T-helper 17 cell (primary cell): ENCODE measurements at places on chromosomes 3 and 15.

DNA sequence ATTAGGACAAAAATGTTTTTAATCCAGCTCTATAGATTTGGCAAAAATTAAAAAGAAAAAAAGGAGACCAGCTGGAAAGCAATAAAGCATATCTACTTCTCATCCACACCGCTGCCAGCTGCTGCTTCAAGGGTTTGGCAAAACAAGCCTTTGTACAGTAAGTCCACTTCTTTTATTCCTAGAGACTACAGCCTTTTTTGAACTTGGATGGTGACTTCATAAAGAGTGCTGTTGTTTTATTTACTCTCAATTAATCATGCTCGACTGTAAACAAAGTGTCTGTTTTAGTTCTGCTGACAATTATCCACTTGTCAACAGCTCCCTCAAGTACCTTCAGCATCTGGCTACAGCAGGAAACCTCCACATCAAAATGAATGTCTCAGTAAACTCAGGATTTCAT is 12.3 kb upstream of the FOXB1 start:
- DNase-seq: no peak

DNA sequence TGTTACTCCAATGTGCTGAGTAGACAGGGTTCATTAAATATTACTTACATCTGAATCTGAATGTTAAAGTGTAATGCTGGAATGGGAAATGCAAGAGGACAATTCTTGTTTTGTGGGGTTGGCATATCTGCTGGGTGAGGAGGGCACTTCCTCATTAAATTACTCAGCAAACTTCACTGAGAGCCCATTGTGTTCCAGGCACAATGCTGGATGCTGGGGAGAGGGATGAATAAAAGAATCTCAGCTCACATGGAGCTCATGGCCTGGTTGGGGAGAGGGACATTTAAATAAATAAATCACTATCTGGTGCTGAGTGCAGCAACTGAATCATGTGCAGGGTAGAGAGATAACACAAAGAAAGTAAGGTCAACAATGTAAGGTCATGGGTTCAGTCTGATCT is 199.2 kb upstream of the CFAP20DC start:
- no peak for DNase-seq

- DNase-seq: no peak
These were observed 51.9 kb downstream of the SPSB4 start for GRCh38 chr3:141103067-141103466.

- no peak for DNase-seq
These were observed 73.1 kb downstream of the NR2E3 start for GRCh38 chr15:71883447-71883846.

DNA sequence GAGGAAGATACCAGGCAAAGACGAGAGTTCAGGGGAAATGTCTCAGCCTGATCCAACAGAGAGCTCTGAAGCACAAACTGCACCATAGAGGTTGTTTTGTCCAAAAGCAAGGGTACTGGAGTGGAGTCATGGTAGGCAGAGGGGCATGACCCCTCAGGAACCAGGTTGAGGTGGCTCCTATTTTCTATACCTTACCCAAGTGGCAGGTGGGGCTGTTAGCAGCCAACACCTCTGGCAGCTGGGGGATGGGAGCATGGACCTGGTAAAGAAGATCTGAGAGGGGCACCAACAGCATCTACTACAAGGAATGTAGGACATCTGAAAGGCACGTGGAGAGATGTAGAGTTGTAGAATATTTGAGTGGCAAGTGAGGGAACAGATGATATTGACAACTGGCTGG is 85.2 kb downstream of the GAP43 start:
- no peak for DNase-seq

DNA sequence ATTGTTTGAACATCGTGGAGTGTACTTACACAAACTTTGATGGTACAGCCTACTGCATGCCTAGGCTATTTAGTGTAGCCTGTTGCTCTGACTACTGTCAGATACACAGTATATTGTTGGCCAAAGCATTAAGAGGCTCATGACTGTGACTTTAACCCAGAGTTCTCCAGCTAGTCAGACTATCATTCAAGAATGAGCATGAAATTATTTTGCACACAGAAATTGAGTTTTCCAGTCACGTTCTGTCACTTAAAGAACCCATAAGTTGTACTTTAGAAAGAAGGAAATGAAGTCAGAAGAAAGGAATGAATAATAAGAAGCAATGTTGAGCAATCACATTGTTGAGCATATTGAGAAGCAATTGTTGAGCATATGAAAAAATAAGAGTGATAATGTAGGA is 37.6 kb upstream of the SLC22A13 start:
- no peak for DNase-seq

DNA sequence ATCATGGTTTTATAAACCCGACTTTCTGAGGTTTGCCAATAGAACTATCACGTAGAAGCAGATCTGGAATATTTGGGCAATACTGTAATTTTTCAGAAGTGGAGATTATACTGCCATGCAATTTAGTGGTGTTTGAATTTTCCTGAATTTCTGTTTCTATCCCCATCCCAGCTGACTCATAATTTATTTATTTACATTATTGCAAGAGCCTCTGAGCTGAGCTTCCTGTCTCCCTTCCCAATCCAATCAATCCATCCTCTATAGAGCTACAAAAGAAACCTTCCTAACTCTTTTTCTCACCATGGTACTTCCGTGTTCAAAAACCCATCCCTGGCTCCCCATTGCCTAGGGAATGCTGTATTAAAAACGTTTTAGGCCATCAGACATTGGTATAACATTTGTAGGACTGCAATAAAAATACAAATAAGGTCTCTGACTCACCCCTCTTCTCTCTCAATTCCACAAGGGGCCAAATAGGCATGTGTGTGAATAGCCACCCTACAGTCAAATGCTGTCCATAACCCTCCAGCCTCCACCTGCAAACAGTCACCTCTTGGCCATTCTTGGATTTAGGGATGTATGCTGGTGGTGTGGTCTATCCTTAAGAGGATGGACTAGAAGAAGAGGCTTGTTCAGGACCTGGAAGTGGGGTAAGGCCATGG is 190.7 kb downstream of the CD47 start:
- no peak for DNase-seq

- no peak for DNase-seq
These were observed 42.5 kb downstream of the CA12 start for GRCh38 chr15:63339006-63339766.

DNA sequence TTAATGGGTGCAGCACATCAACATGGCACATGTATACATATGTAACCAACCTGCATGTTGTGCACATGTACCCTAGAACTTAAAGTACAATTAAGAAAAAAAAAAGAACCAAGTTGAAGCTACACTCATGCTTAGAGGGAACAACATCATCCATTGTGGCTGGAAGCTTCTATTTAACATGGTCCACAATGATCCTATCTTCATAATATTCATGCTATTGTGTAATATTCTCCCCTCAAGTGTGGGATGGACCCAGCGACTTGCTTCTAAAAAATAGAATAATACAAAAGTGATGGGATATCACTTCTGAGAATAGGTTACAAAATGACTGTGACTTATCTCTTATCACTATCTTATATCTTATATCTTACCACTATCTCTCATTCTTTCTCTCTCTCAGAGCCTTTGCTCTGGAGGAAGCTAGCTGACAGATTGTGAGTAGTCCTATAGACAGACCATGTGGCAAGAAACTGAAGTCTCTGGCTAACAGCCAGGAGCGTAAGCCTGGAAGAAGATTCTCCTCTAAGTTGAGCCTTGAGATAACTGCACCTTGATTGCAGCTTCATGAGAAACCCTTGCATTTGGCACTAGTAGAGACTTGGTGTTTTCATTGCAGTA is 198.5 kb upstream of the MRPL3 start:
- no peak for DNase-seq

- DNase-seq: no peak
These were observed 268.6 kb downstream of the RORA start for GRCh38 chr15:60960517-60960916.

DNA sequence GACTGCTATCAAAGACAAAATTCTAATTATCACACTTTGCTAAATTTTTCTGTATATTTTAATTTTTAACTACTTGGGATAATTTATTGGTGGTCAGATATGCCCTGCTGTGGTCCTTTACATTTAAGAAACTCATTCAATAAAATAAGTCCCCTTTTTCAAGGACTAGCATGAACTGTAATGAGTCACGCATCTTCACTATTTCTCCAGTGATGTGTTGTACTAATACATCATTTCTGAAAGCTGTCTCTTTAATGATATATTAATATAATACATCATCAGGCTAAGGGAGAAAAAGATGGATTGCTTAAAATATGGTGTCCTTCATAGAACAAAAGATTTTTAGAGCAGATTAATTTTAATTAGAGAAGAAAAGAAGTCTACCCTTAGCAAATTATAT is 901.4 kb downstream of the DIPK2A start:
- no peak for DNase-seq

- DNase-seq: no peak
These were observed 134.0 kb downstream of the IL5RA start for GRCh38 chr3:2976212-2976611.

GRCh38 chr3:10248184-10248983 is at the start of gene TATDN2:
TATDN2 (plus strand) TSS chr3:10248459; CDS start chr3:10249201, 742 bp downstream.
- peak; percentile 84 for DNase-seq

DNA sequence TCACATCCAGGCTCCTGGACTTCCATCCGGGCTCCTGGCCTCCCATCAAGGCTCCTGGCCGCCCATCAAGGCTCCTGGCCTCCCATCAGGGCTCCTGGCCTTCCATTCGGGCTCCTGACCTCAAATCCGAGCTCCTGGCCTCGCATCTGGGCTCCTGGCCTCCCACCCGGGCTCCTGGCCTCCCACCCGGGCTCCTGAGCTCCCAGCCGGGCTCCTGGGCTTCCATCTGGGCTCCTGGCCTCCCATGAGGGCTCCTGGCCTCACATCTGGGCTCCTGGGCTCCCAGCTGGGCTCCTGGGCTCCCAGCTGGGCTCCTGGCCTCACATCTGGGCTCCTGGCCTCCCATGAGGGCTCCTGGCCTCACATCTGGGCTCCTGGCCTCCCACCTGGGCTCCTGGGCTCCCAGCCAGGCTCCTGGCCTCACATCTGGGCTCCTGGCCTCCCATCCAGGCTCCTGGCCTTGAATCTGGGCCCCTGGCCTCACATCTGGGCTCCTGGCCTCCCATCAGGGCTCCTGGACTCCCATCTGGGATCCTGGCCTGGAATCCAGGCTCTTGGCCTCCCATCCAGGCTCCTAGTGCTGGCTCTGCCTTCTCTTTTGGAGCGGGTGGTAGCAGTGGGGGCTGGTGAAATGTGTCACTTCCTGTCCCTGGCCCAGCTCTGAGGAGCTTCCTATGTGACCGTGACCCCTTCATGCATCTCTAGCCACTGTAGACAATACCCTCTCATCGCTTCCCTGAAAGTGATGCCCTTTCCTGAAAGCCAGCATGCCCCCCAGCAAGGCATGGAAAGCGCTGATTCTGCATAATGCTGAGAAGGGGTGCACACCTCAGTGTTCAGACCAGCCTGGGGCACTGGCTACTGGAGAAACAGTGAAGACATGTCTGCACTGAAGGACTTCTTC is 62.7 kb upstream of the BLM start:
- DNase-seq: no peak

DNA sequence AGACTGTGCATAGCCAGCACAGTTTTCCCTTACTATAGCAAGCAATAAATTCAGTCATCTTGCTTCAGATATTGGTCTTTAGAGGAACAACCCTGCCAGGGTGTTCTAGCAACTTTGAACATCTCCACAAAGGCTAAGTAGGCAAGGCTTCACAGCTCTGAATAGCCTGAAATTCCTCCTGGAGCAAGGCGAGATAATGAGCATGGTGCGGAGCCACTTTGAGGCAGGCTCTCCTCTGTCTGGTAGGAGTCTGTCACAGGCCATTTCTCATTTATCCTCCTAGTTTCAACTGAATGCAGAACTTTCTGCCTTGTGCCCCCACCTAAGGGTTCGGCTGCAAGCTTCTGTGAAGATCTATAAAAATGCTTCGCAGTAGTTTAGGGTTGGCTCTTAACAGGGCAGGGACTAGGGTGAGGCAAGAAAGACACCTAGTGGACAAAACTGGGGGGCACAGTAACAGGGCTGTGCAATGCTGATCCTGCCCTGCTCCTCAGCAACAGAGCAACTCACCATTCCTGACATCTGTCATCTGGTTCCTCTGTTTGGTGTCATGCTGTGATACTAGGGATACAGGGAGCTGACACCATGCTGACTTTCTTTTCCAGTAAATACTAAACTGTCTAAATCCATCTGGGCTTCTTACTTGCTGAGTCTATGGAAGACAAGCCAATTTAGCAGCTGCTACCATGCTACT is 16.6 kb upstream of the EHHADH start:
- no peak for DNase-seq

GRCh38 chr3:46700772-46701171 is 420 bp upstream of the TMIE start:
- no peak for DNase-seq
